ENCODE measurements at places on chromosomes 13 and 19.

DNA sequence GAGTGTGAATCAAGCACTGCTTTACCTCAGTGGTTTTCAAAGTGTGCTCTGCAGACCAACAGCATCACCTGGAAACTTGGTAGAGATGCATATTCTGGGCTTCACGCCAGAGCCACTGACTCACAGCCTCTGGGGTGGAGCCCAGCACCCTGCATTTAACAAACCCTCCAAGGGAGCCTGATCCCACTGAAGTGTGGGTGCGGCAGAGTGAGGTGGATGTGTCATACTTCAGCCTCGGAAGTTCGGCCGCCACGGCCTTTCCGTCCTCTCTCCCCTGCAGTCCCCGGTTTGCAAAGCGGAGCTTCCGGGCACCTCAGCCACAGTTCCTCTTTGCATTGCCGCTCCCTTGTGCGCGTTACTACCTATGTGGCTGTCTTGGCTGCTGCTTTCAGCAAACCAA lies 33.3 kb upstream of the MICU2 start:
- peak; percentile 77 for DNase-seq

- no peak for DNase-seq
Measured at GRCh38 chr19:53982001-53982451, 9.4 kb upstream of the CACNG6 start.

DNA sequence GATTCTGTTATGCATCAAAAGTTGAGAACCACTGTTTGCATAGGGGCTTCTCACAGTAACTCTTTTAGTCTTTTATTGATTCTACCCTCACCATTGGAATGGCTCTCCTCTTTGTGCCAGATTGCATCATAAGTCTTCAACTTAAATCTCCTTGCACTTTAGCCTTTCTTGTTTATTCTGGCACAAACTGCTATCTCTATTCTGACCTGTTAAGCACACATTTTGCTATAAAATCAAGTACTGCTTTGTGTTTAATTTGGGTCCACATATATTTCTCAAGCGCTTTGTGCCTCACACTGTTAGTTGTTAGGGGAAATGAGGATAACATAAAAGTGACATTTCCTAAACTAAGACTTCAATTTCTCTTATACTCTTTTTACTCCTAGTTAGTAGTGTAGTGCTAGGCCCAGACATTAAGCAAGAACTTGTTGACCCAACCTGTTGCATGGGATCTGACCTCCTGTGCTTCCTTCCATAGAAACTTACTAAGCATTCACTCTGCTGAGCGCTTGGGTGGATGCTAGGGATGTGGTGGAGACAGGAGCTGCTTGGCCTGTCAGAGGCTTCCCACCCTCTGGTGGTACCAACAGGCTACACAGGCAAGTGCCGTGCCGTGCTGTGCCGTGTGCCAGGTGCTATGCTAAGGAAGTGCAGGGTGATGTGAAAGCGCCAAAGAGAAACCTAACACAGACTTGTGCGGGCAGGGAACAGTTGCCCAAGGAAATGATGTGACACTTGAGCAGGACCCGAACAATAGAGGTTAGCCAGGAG lies 1.2 kb downstream of the UTP14C start:
- no peak for DNase-seq

GRCh38 chr19:28487999-28488398 lies 725.0 kb downstream of the UQCRFS1 start:
- no peak for DNase-seq

DNA sequence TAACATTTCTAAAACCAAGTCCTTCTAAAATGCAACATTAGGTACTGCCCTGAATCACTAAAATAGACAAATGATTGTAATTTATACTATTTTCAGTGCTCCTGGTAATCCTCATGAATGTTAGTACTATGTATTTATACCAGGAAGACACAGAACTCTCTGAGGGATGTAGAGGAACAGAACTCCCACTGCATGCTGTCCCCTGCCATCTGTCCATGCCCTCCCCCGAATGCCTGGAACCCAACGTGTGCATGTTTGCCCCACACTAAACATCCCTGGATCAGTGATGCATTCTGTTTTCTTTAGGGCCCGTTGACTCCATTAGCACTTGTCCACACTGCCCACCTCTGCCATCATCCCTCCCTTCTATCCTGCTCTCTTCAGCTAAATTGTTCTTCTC lies 26.5 kb downstream of the ENOX1 start:
- no peak for DNase-seq

DNA sequence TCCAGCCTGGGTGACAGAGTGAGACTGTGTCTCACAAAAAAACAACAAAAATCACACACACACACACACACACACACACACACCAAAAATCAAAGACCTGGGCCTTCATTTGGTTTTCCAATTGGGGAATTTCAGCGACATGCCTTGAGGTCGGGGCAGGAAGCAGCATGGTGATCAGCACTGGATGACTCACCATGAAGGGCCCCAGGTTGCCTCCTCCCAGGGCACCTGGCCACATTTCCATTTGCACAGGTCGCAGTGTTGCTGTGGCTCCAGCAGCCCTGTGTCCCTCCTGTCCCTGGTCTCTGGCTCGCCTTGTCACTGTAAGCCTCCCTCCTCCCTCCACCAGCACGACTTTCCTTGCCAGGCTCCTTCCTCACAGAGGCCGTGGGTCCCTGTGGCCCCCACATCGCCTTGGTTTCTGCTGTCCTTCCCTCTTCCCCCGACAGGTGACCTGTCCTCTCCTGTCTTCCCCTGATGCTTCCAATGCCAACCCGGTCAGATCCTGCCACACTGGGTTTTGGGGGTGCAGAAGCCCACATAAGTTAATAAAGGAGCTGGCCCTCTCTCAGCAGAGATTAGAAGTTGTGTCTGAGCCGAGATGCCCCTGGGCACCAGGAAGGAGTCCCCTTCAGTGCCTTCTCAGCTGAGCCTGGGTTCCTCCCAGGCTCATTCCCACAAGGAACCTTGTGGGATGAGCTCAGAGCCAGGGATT lies 66.7 kb downstream of the GPR12 start:
- no peak for DNase-seq

DNA sequence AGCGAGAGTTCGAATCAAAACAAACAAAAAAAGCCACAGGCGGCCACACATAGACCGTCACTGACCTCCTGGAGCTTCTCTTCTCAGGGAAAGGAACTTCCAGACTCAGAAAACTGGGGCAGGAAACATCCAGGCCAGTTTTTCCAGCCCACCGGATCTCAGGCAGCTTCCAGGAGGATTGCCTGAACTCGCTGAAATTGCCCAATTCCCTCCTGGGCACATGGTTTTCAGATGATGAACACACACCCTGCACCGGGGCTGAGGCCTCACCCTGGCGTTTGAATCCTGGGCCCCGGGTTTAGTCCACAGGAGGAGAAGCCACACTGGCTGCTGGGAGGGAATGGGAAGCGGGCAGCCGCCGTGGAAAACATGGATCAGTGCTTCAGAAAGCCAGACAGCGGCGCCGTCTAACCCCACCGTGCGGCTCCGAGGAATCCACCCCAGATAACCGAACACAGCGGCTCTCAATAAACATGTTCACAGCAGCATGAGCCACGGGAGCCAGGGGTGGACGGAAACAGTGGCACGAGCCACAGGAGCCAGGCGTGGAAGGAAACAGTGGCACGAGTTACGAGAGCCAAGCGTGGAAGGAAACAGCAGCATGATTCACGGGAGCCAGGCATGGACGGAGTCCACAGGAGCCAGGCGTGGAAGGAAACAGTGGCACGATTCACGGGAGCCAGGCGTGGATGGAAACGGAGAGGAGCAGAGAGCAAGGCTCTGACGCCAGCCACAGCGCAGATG lies 18.2 kb upstream of the PTBP1 start:
- peak; percentile 93 for DNase-seq

DNA sequence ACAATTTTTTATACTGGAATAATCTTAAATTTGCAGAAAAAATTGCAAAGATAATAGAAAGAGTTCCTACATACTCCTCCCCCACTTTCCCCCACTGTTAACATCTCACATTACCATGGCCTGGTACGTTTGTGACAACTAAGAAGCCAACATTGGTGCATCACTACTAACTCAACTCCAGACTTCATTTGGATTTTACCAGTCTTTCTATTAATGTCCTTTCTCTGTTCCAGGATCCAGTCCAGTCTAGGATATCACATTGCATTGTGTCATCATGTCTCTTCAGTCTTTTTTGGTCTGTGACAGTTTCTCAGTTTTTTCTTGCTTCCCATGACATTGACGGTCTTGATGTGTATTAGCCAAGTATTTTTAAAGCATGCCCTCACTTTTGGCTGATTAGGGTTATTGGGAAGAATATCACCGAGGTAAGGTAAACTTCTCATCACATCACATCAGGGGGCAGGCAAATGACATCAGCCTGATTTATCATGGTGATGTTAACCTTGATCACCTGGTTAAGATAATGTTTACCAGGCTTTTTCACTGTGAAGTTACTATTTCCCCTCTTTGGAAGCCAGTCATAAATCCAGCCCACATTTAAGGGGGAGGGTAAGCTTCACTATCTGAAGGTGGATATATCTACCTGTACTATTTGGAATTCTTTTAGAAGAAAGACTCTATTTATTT lies 322.1 kb downstream of the ENOX1 start:
- DNase-seq = no peak

DNA sequence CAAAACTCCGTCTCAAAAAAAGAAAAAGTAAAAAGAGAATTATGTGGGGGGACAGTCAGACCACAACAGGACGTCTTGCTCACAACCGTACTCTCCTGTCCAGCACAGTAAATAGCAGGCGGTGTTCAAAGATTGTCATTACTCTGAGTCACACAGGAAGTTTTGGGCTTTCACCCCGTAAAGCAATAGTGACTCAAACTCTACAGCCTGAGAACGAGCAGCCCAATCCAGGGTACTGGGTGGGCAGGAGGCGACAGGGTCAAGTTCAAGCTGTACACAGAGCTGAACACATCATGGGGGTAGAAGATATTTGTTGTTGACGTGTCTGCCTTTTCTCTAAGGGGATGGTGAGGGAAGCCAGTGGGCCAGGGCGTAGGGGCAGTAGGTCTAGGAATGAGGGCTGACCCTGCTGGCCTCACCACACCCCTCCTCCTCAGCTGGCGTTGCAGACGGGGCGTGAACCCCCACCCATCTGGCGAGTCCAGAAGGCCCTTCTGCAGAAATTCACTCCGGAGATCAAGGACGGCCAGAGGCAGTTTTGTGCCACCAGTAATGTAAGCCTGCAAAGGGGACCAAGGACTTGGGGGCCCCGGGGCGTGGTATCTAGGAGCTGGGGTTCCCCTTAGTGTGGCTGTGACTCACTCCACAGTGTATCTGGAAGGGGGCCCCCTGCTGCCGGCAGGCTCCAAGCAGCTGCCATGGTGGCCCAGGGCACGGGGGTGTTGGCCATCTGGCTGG lies 23.3 kb downstream of the PRR12 start:
- peak; percentile 73 for DNase-seq

DNA sequence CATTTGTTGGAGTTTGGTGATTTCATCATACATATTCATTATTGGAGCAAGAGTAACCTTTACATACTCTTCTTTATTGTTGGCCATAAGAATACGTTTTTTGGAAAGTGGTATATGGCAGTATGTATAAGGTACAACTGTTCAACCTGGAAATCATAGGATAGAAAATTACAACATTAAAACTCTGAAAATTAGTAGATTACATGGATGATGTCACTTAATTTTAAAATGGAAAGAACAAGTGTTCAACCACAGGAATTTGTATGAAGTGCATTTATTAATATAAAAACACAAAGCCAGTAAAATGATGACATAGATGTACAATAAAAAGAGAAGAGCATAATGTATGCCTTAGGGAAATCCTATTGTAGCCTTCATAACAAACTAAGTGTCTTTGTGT lies 7.3 kb upstream of the ZNF155 start:
- no peak for DNase-seq

- DNase-seq = peak; percentile 39
Measured at GRCh38 chr13:22451327-22451741, 729.4 kb upstream of the SGCG start.

GRCh38 chr13:89518289-89519077 lies 1829.0 kb upstream of the MIR17HG start:
- DNase-seq = no peak

GRCh38 chr19:16244091-16244490 lies 46.4 kb downstream of the AP1M1 start:
- DNase-seq = no peak

- no peak for DNase-seq
Measured at GRCh38 chr13:73073050-73073449, 14.2 kb downstream of the KLF5 start.

GRCh38 chr13:98445340-98446233 lies 131.3 kb downstream of the STK24 start:
- peak; percentile 30 for DNase-seq

- DNase-seq = no peak
Measured at GRCh38 chr13:97120976-97121375, 101.2 kb upstream of the MBNL2 start.

DNA sequence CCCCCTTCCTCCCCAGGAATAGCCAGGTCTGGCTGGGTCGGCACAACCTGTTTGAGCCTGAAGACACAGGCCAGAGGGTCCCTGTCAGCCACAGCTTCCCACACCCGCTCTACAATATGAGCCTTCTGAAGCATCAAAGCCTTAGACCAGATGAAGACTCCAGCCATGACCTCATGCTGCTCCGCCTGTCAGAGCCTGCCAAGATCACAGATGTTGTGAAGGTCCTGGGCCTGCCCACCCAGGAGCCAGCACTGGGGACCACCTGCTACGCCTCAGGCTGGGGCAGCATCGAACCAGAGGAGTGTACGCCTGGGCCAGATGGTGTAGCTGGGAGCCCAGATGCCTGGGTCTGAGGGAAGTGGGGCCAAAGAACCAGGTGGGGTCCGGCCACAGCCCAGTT lies 3.2 kb downstream of the KLK2 start:
- DNase-seq = no peak

GRCh38 chr13:27113436-27113835 lies 58.2 kb downstream of the USP12 start:
- no peak for DNase-seq

- DNase-seq = no peak
Measured at GRCh38 chr13:20126541-20127261, 34.2 kb downstream of the GJA3 start.

DNA sequence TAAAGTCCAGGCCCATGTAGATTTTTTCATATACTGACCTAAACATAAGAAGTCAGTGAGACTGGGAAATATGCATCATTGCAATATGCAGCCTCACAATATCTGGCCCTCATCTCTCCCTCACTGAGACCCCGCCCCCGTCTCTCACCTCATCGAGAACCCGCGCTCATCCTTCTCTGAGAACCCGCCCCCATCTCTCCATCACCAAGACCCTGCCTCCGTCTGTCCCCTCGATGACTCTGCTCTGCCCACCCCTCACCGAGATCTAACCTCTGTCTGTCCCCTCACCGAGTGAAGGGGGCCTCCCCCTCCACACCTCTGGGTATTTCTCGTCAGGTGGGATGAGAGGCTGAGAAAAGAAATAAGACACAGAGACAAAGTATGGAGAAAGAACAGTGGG lies 20.5 kb upstream of the ZNF846 start:
- DNase-seq = no peak

- no peak for DNase-seq
Measured at GRCh38 chr13:86757236-86757978, 913.8 kb upstream of the SLITRK5 start.

DNA sequence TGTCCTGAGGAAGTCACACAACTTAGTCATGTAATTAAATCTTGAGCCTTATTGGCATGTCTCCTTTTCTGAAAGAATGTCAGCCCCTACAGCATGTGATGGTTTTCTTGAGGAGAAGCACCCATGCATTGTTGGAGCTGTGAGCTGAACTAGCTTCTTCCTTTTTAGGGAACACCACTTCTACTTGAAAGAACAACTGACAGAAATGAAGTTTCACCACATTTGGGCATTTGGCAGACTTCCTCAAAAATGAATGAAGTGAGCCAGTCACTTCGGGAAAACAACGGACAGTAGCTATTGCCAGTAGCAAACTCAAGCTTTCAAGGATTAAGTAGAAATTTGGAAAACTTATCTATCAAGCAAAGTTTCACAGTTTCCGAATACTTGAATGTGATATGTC lies 1351.3 kb downstream of the EFNB2 start:
- DNase-seq = no peak
